Left forelimb (tissue), 1 donor: ENCODE measurements at places on chromosomes 3 and 15.
A peak's percentile ranks its signal among the peaks of the same experiment; 100 is the strongest.

- DNase-seq, result no peak
Measured at GRCh38 chr3:196063049-196063448, 18.8 kb downstream of the TFRC start.

GRCh38 chr3:56880720-56881575 is 79.2 kb upstream of the ARHGEF3 start:
- no peak for DNase-seq

- DNase-seq, result no peak
Measured at GRCh38 chr3:143358793-143359491, 239.4 kb downstream of the CHST2 start.

- no peak for DNase-seq
Measured at GRCh38 chr3:195001961-195002861, 268.7 kb downstream of the XXYLT1 start.

DNA sequence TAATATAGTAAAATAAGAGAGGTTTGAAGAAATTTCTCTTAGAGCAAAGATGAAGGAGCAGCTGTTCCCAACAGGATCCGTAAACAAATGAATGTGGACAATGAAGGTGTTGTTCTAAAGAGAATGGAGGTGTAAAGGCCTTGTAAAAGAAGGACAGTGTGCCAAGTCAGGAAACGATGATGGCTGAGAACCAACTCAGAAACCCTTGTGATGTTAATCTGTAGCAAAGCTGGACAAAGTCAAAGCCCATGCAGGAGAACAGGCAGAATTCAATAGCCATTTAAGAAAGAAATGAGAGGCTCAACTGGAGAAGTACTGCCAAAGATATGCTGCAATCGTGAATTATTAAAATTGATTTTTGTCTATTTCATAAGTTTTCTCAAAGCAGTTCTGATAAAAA is 192.2 kb downstream of the MBNL1 start:
- DNase-seq, result no peak

DNA sequence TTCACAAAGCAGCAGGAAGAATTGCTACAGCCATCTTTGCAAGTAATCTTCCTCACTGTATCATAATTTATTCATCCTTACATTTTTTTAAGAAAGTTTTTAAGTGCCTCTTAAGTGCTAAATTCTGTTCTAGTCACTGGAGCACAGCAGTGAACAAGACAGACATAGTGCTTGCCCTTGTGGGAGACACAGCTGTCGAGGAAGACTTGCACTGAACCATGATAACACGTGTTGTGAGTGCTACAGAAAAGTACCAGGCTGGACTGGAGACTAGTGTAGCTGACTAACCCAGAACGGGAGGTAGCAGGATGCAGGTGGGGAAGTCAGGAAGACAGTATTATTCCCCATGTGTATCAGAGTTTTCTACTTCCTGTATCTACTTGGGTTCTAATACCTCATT is 300.6 kb downstream of the TBL1XR1 start:
- no peak for DNase-seq

DNA sequence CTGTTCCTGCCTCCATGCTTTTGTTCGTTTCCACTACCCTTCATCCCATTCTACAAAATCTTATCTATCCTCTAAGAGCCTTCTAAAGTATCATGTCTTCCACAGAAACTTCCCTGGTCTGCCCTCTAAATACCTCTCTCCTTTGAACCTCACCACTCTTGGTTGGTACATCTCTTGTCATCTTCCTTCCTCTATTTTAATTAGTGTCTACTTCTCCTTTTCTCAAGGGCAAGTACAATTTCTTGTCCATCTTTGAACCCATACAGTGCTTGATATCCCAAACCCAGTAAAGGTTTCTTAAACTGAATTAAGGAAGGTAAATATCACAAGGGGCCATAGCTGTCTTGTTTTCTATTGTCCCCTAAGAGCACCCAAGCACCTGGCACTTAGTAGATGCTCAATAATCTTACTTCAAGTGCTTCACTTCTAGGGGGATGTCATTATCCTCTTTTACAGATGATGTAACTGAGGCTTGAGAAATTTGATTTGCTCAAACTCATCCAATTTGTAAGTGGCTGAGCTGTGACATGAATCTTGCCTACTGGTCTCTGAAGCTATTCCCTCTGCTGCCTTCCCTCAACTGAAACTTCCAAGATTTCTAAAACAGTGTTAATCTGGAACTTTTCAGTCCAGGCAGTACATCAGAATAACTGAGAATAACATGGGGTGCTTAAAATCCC is 2.6 kb upstream of the DAPK2 start:
- no peak for DNase-seq

DNA sequence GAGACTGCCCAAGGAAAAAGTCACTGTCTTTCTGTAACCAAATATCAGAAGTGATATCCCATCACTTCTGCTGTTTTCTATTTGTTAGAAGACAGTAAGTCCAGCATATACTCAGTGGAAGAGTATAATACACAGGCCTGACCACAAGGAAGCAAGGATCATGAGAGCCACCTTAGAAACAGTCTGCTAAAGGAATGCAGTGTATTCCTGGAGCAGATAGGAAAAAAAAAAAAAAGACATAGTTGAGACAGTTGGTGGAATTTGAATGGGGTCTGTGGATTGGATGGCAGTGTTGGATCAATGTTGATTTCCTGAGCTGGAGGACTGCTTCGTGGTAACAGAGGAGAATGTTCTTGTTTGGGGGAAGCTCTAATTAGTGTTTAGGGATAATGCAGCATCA is 26.5 kb upstream of the FBXL2 start:
- no peak for DNase-seq

GRCh38 chr15:90064911-90065681 is 37.2 kb downstream of the IDH2 start:
- no peak for DNase-seq

DNA sequence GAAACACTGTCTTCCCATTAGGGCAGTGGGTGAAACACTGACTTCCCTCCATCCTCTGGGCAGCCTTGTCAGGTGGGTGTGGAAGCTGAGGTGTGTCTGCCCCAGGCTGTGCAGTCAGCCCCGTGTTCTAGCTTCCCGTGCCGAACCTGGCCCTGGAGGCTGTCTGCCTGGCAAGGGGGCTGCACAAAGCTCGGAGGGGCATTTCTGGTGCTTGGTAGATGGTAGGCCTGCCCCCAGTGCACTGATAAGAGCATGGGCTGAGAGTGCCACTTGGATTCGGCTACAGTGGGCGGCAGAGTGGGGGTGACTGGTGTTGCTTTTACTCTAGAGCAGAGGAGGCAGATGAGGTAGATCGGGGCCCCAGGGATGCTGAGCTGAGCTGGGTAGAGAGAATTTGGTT is 21.3 kb downstream of the IGF1R start:
- no peak for DNase-seq

DNA sequence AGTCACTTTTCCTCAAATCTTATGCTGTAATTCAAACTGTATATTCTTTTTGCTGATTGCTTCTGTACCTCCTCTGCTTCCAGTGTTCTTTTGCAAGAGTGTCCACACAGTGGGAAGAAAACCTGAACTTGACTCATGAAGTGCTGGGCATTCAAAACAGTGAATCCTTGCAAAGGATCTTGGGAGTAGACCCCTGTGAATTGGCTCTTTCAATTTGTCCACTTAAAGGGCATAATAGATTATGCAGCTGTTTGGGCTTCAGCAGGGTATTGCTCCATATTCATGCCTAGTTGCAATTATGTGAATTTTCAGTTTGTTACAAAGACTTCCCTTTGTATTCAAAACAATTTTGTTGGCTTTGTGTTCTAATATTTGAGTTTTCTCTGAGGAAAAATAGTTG is 11.4 kb downstream of the ZFAND6 start:
- DNase-seq, result no peak

DNA sequence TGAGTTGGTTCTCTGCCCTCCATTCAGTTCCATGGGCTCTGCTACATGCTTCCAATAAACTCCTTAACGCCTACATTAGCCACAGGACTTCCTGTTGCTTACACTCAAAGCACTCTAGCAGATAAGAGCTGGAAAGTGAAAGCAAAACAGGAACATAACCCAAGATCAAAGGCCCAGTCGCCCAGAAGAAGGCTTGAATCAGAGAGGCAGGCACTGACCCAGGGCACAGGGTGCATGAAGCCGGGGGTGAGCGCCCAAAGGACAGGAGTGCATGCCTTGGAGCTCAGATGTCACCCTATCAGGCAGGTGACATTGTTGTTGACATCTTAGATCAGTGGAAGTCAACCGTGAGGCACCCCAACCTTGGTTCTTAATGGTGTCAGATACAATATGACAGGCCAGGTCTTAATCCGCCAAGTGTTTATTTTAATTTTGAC is 235.1 kb downstream of the UACA start:
- DNase-seq, result no peak

DNA sequence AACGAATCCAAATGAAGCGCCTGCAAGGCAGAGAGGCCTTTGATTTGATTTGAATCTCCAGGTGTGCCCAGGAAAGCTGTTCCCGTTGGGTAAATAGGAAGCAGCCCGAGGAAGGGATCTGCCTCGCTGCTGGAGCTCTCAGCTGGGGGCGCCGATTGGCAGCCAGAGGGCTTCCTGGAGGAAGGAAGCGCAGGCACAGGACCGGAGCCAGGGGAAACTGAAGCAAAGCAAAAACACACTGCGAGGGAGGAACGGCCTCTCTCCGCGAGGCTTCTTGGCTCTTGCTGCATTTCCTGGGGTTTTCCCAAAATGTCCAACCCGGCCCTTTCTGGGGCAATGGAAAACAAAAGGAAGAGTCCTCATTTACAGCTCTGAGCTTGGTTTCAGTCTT is 80.3 kb downstream of the TMEM266 start:
- no peak for DNase-seq

DNA sequence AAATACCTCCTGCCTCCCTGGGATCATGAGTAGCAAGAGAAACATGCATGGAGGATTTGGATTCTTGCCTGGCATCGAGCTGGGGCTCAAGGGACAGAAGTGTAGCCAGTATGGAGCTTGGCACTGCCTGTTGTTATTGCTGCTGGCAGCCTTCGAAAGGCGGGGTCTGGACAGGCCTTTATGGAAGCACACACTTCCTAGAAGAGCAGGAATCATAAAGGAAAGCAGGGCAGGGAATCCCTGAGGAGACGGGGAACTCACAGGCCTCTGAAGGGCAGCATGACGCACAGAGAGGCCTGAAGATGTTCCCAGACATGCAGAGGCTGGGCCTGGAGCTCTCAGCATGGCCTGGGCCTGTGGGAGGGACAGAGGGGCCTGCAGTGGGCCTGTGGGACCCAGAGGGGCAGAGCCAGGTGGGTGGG is 18.6 kb upstream of the SLC41A3 start:
- no peak for DNase-seq

- no peak for DNase-seq
Measured at GRCh38 chr3:145183261-145183660, 977.7 kb downstream of the PLOD2 start.

GRCh38 chr3:29914861-29915524 is 634.1 kb downstream of the RBMS3 start:
- DNase-seq, result no peak

GRCh38 chr3:14991818-14992612 is 44.6 kb downstream of the NR2C2 start:
- no peak for DNase-seq

GRCh38 chr3:110456438-110457138 is 615.0 kb upstream of the NECTIN3 start:
- no peak for DNase-seq

DNA sequence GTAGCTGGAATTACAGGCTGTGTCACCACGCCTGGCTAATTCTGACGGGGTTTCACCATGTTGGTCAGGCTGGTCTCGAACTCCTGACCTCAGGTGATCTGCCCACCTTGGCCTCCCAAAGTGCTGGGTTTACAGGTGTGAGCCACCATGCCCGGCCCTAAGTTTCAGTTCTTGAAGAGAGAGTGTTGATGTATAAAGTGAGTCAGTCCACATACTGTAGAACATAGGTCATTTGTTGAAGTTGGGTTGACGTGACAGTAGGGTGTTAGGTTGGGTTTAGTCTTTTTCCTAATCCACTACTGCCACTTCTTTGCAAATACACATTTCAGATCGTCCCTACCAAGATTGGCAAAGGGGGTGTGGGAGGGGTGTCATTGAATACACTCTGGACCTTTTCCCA is 15.2 kb downstream of the DNAJC19 start:
- DNase-seq, result no peak

DNA sequence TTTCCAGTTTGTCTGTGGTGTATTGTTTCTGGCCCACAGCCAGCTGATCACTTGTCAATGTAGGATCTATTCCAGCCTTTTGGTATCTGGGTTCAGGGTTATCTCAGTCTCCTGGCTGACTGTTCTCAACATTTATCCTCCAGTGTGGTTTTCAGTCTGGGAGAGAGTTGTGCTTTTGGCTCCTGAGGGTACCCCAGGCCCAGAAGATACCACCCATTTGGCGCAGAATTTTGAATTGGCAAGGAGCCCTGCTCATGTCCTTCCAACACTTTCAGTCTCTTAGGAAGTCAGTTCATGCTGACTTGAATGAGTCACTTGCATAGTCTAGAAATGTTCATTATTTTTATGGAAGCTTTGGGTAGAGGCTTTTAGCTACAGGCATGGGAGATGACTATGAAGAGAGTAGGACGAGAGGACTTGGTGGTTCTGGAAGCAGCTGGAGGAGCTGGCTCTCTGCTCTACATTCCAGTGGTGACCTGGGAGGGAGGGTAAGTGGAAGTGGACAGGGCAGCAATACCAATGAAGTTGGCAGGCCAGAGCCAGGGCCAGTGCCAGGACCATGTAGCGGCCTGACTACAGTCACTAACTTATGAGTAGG is 7.2 kb downstream of the POLR2H start:
- peak; percentile 56 for DNase-seq

DNA sequence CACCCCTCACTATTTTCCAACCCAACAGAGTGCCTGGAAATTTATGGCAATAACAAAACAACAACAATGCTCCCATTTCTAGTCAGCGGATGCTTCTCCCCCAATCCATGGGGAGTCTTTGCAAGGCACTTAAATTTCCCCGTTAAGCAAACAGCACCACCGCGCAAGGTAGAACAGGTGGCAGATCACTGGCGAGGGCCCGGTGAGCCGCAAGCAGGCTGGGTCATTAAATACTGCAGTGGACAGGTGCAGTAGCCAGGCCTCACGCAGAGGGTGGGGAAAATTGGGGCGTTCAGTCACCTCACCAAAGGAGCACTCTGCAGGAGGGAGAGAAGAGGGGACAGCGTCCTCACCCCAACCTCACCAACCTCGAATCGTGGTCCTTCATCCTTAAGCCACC is 147.5 kb downstream of the NTRK3 start:
- peak; percentile 4 for DNase-seq

DNA sequence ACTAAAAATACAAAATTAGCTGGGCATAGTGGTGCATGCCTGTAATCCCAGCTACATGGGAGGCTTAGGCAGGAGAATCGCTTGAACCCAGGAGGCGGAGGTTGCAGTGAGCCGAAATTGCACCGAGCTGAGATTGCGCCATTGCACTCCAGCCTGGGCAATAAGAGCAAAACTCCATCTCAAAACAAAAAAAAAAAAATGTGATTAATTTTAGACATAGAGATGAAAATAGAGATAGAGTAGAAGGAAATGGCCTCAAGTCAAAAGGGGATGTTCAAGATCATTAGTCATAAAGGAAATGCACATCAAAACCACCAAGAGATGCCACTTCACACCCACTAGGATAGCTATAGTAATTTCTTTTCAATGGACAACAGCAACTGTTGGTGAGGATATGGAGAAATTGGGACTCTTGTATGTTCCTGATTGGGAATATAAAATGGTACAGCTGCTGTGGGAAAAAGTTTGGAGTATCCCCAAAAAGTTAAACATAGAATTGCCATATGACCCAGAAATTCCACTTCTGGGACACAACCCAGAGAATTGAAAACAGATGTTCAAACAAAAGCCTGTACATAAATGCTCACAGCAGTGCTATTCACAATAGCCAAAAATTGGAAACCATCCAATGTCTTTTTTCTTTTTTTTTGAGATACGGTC is 55.4 kb downstream of the ABHD2 start:
- DNase-seq, result no peak

GRCh38 chr3:188830893-188831292 is 340.9 kb upstream of the TPRG1 start:
- no peak for DNase-seq

- DNase-seq, result no peak
Measured at GRCh38 chr3:39082666-39083313, 24.6 kb downstream of the GORASP1 start.
